ENCODE measurements at places on chromosomes 12 and 14. TPM values are rescaled to one million over a fixed set of nuclear protein-coding genes. Genes with fewer than 3 reads are reported as not detected.

- DNase-seq: no peak
Measured at GRCh38 chr14:31770271-31770670, 209.1 kb downstream of the NUBPL start.

DNA sequence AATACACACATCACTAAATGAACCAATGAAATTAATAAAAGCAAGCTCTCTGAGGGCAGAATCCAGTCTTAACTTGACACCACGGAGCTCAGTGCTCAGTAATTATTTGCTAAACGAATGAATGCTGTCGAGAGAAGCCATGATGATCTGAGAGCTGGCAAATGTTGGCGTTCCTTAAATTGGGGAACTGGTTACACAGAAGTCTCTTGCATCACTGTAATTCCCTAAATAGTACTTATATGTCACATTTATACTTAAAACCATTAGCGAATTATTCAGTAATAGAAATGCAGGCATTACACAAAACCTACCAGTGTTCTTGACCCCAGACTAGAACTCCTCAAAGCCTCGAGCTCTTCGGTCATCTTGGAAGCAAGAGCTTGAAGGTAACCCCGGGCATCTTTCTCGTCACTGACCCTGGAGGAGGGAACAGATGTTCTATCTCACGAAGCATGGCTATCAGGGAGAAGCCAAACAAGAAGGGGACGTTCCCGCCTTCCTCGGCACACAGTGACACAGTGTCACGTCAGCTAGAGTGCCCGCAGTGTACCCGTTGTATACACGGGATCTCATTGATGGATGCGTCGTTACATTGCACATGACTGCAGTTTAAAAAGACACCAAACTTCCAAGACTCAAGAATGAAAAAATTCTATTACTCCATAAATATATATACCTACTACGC, 43.6 kb downstream of the AMN start:
- no peak for DNase-seq

DNA sequence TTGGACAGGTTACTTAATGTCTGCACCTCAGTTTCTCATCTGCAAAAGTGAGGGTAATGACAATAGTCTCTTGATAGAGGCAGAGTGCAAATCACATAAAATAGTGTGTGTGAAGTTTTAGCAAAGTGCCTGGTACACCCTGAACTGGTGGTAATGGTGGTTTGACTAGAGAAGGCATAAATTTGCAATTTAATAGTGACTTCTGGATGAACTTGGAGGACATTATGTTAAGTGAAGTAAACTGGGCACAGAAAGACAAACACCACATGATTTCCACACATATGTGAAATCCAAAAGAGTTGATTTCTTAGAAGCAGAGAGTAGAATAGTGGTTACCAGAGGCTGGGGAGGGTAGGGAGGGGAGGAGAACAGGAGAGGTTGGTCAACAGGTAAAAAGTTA, 54.8 kb upstream of the FUT8 start:
- no peak for DNase-seq

PSMC6 gene
- total RNA-seq: 120 TPM

ABCB9 gene
- 12.5 TPM for total RNA-seq

DNA sequence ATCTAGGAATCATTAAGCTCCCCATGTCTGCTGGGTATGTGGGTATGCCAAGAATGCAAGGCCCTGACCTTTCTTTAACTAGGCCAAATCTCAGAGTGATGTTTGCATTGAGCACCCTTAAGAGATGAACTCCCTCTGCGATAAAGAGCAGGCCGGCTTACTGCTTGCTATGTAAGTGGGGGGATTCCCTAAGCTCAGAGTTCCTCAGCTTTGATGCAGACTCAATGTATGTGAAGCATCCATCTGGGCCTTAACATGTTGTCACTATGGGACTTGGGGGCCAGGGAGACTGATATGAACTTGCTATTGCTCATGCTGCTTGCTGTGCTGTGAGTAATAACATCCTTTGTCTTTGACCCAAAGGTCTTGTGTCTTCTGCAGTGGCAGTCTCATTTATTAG, 149.7 kb downstream of the C12orf75 start:
- DNase-seq: no peak

DNA sequence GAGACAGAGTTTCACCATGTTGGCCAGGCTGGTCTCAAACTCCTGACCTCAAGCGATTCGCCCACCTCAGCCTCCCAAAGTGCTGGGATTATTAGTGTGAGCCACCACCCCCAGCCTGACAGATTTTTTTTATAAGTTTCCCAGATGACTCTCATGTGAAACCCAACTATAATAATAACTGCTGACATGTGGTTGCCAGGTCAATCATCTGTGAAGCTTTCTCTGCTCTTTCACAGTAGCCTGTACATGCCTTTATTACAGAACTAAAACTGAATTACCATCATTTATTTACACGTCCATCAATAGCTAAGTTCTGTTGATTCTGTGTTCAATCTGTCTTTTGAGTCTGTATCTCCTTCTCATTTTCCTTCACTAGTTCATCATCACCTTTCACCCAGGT, 218.5 kb downstream of the RPS29 start:
- DNase-seq: no peak

KLHL33 gene
- 0.89 TPM for total RNA-seq

RHEBL1 gene
- 1.5 TPM for total RNA-seq

DNA sequence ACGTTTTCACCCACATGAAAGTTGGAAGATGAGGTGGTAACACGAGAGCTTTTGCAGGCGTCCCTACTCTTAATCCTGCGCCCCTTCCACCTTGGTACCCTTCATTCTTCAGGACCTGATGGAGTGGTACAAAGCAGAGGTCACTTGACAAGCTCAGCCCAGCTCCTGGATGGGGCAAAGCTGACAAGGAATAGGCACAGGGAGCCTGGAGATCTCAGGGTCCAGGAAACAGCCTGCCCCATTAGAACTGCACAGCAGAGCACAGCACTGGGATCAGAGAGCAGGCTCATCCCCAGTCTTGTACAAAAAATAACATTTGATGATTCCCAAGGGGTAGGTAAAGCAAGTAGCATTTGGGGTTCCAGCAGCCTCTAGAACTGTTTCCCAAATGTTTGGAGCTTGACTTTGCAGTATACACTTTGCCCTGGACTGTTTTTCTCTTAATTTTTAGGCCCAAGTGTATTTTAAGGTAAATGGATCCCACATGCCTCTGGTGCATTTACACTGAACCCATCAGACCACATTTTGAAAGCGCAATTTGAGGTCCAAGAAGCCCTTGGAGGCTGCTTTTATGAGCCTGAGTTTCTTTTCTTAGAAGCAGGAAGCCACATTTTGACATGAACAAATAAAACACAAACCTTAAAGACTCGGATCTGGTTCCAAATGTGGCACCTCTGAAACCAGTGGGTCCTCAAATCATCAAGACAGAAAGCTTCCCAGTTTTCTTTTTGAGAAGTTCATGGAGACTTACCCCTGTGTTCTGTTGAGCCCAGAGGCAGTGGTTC, 633 bp downstream of the TC2N start:
- no peak for DNase-seq

DNA sequence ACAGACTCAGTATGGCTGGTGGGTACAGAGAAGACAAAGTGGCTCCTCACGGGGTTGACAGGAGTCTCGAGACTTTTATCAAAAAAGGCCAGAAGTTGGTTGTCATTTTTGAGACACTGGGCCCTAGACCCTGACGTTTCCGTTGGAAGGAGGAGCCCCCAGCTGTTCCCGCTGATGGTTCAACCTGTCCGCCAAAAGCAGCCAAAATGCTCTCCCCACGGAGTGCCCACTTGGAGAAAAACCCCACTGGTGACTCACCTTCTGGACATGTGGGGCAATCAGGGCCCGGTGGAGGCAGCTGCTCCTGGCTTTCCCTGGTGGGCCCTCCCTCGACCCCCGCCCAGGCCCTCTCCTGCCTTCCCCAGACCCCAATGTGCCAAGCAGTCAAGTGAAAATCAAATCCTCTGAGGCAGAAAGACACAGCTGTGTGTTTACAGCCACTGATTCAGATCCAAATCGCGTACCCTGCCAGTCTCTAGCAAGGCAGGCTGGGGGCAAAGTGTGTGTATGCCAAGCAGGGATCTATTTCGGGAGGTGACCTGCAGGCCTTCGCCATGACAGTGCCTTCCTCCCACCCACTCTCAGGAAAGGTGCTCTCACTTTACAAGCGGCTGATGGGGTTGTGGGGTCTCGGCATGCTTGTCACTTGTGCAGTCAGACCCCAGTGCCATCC, 347.4 kb downstream of the DPF3 start:
- DNase-seq: no peak

GRCh38 chr12:27020761-27021160, 1.6 kb upstream of the MED21 start:
- no peak for DNase-seq

DNA sequence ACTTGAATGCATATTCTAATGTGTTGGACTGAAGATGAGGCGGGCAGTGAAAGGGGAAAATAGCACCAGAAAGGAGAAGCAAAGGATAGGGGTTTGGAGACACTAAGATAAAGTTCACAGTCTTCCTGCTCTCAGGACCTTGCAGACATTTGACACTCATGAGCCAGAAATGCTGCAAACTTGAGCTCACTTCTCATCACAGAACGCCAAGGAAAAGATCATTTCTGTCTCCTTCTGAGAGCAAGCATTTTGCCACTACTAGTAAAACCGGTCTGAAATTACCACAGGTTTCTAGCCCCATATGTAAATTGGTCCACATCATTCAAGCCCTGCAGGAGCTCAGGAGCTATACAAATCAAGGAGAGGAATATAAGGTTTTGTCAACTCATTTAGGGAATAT, 44.6 kb upstream of the ANO2 start:
- no peak for DNase-seq

All from spinal cord (tissue), 10 donors.